ENCODE measurements at places on chromosomes 16 and 17.

DNA sequence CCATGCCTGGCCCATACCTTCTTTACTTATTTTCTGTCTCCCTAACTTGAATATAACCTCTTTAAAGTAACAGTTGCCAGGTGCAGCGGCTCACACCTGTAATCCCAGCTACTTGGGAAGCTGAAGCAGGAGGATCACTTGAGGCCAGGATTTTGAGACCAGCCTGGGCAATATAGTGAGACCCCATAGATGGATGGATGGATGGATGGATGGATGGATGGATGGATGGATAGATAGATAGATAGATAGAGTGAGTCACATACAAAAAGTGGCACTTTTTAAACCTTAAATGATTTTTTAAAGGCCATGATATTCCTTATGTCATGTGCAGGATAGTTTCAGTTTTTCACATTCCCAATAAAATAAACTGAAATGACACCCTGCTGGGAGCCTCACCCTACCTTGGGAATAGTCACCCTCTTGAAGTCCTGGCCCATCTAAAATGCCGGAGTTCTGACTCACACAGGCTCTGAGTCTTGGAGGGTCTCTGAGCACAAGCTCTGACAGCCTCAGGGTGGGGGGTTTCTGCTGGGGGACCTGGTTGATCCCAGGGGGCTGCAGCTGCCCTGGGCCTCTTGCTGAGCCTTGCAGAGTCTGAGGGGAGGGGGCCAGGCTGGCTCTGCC, 26.2 kb downstream of the CPNE2 start:
- DNase-seq: no peak

- DNase-seq: no peak
Measured at GRCh38 chr17:79616801-79617200, 6.0 kb upstream of the RBFOX3 start.

GRCh38 chr17:81455387-81455786, 57.2 kb downstream of the ACTG1 start:
- no peak for DNase-seq

GRCh38 chr16:27721531-27722181, 171.7 kb downstream of the KATNIP start:
- DNase-seq: no peak

DNA sequence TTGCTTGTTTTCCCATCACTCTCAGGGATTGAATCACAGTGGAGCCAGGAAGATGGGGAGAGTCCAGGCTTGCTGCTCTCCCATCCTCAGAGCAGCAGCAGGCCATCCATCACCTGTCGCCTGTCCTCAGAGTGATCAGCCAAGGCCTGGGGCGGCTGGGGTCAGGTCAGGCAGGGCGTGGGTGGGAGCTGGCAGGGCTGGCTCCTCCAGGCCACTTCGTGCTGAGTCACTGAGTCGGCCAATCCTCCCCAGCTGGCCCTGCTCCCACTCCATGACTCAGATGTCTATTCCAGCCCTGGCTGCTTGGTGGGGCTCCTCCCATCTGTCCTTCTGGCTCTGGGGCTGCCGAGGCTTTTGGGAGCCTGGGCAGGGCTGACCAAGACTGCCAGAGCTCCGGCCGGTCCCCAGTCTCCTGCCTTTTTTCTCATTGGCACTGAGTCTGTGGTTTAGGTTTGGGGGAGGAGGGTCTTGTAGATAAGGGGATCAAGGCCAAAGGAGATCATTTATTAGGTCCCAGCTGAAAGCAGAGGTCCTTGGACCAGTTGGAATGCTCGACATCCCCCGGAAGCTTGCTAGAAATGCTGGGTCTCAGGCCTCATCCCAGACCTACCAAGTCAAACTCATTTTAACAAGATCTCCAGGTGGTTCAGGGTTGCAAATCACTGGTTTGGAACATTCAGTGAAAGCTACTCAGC, 72.7 kb downstream of the ABCC1 start:
- DNase-seq: no peak

All from activated T-cell treated with anti-CD3 and anti-CD28 coated beads for 4 hours (primary cell).